SJCRH30 (cell line): ENCODE measurements at places on chromosomes 12 and 14. TPM values are rescaled to one million over a fixed set of nuclear protein-coding genes. Genes with fewer than 3 reads are reported as not detected.

Gene SMIM41
- not detected in 2 replicates for total RNA-seq

Gene ADAM21
- total RNA-seq, result 0.15 and 0.67 TPM in 2 replicates

Gene MOK
- total RNA-seq, result 5.8 and 5.9 TPM in 2 replicates

Gene C12orf50
- 0.28 TPM in 1 of 2 replicates, not detected in the other for total RNA-seq

Gene RTL1
- 0.08 and 0.34 TPM in 2 replicates for total RNA-seq

Gene BEST3
- total RNA-seq, result 0.05 TPM in 1 of 2 replicates, not detected in the other

Gene TRPV4
- total RNA-seq, result 2.4 and 2.9 TPM in 2 replicates

Gene MYF5
- total RNA-seq, result not detected in 2 replicates

Gene MFAP5
- total RNA-seq, result 0.23 TPM in 1 of 2 replicates, not detected in the other

Gene IRAK3
- total RNA-seq, result 49.8 and 57.3 TPM in 2 replicates

Gene NELL2
- 2.7 and 4.8 TPM in 2 replicates for total RNA-seq

Gene HOXC10
- total RNA-seq, result 0.51 and 0.71 TPM in 2 replicates

Gene RNASE3
- total RNA-seq, result not detected in 2 replicates

Gene OAS1
- not detected in 2 replicates for total RNA-seq

Gene EP400
- 15.0 and 17.0 TPM in 2 replicates for total RNA-seq

Gene HOXC6
- 1.3 and 2.2 TPM in 2 replicates for total RNA-seq

Gene SERPINA3
- total RNA-seq, result 0.15 TPM in 1 of 2 replicates, not detected in the other

Gene LRRC10
- not detected in 2 replicates for total RNA-seq

Gene NTN4
- 1.7 and 2.7 TPM in 2 replicates for total RNA-seq

Gene DLGAP5
- 81.7 and 92.0 TPM in 2 replicates for total RNA-seq

Gene IFT43
- 14.4 and 15.0 TPM in 2 replicates for total RNA-seq

Gene FIGNL2
- 0.02 TPM in 1 of 2 replicates, not detected in the other for total RNA-seq

Gene AKAP3
- 0.65 and 1.1 TPM in 2 replicates for total RNA-seq

Gene B4GALNT3
- 29.5 and 33.0 TPM in 2 replicates for total RNA-seq

Gene AQP6
- not detected in 2 replicates for total RNA-seq

Gene SLC7A8
- total RNA-seq, result 0.04 TPM in 1 of 2 replicates, not detected in the other

Gene ASPG
- total RNA-seq, result 0.35 and 0.51 TPM in 2 replicates

Gene HOXC11
- total RNA-seq, result 1.1 and 1.2 TPM in 2 replicates

Gene RDH16
- total RNA-seq, result 0.03 and 0.06 TPM in 2 replicates

Gene PTPRO
- total RNA-seq, result 0.15 and 0.22 TPM in 2 replicates

Gene CCDC177
- total RNA-seq, result 0.06 and 0.25 TPM in 2 replicates

Gene SPTB
- 1.4 TPM in 2 replicates for total RNA-seq

Gene SRRM4
- total RNA-seq, result not detected in 2 replicates

Gene AQP5
- 0.18 TPM in 1 of 2 replicates, not detected in the other for total RNA-seq

Gene GPN3
- 43.6 and 45.9 TPM in 2 replicates for total RNA-seq

Gene GPR65
- 0.04 and 0.05 TPM in 2 replicates for total RNA-seq

Gene AGAP2
- 38.6 and 39.7 TPM in 2 replicates for total RNA-seq

Gene SLC39A5
- total RNA-seq, result not detected in 2 replicates

Gene IFT81
- 15.5 and 16.9 TPM in 2 replicates for total RNA-seq

Gene HOXC5
- total RNA-seq, result not detected in 2 replicates

Gene KRT74
- not detected in 2 replicates for total RNA-seq

Gene KRT6C
- not detected in 2 replicates for total RNA-seq

Gene IFNG-AS1
- total RNA-seq, result not detected in 2 replicates

Gene PLCZ1
- not detected in 2 replicates for total RNA-seq

Gene DIO2
- 14.0 and 16.0 TPM in 2 replicates for total RNA-seq

Gene KRT1
- not detected in 2 replicates for total RNA-seq

Gene OTOGL
- 0.10 and 0.13 TPM in 2 replicates for total RNA-seq

Gene GLT1D1
- 0.10 TPM in 1 of 2 replicates, not detected in the other for total RNA-seq

Gene P2RX2
- total RNA-seq, result not detected in 2 replicates

Gene FAR2
- 12.6 and 19.1 TPM in 2 replicates for total RNA-seq

Gene REC8
- total RNA-seq, result 1.1 and 2.5 TPM in 2 replicates

Gene EEF1AKMT3
- total RNA-seq, result 93.5 and 100 TPM in 2 replicates

Gene REM2
- not detected in 2 replicates for total RNA-seq

Gene TAS2R43
- 0.63 and 0.97 TPM in 2 replicates for total RNA-seq

Gene FAM222A
- total RNA-seq, result 17.5 and 18.9 TPM in 2 replicates

Gene KRT8
- 1.7 and 2.4 TPM in 2 replicates for total RNA-seq

Gene LHX5
- total RNA-seq, result not detected in 2 replicates
